Upper lobe of left lung (tissue), 6 donors: ENCODE measurements at places on chromosomes 2 and 18. TPM values are rescaled to one million over a fixed set of nuclear protein-coding genes. Genes with fewer than 3 reads are reported as not detected.

Gene CD226
- total RNA-seq: 26.5 TPM

Gene MROH2A
- total RNA-seq: not detected

Gene LRRC30
- not detected for total RNA-seq

Gene TRIM54
- total RNA-seq: not detected

Gene DQX1
- not detected for total RNA-seq

DNA sequence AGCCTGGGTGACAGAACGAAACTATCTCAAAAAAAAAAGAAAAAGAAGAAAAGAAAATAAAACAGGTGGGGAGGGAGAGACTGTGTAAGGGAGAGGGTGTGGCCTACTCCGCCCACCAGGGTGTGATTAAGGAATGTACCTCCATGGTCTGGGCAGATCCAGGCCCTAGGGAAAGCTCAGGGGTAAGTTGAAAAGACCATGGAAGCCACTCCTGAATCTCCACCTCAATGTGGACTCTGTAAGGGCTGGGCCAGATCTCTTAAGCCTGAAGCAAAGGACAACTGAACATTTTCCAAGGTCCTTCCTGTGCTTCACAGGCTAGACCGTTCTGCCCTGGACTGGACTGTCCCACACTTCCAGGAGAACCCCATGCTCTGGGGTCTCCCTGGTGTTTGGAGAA, 9.7 kb upstream of the ATG16L1 start:
- no peak for DNase-seq

GRCh38 chr2:236082061-236082460, 86.1 kb downstream of the GBX2 start:
- DNase-seq: no peak

GRCh38 chr2:2646433-2647051, 315.5 kb upstream of the MYT1L start:
- DNase-seq: no peak

DNA sequence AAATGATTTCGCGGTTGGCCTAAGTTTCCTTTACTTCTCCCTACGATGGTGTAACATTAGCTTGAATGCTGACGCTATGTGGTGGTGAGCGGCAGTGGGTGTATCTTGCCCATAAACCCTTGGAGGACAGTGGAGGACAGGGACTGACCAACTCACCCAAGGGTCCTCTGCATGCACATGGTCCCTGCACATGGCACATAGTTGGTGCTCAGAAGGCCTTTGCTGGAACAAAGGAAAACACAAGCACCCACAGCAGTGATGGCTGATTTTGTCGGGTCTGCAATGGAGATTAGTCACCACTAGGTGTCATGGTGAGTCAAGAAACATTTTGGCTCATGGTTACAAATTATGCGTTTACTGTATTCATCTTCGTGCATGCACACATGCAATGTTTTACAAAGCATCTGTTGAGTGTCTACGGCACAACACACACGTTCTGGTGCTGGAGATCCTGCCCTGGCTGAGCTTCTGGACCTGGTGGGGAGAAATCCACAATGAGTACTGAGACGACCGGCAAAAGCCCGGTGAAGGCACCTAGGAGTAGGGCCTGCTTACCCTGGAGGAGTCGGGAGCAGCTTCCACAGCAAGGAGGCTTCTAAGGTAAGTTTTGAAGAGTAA, 44.0 kb downstream of the PDCL3 start:
- DNase-seq: no peak

- no peak for DNase-seq
These were observed 54.6 kb upstream of the PHLPP1 start for GRCh38 chr18:62660691-62661090.

DNA sequence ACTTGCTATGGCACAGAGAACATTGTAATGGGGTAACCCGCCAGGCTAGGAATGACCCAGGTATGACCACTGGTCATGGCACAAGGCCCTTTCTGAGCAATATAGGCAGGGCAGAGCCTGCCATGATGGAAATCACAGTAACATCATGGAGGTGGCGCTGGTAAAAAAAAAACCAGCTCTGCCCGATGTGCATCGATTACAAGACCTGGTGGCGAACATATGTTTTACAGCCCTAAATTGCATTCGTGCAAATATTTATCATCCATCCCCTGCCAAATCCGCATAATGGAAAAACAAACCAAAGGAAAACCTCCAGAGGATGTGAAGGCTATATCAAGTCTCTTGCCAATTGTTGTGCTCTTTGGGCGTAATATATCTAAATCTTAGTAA, 60.6 kb downstream of the SEMA4F start:
- no peak for DNase-seq

- DNase-seq: peak; percentile 62
These were observed 45.3 kb downstream of the BIN1 start for GRCh38 chr2:127061375-127062273.

- peak; percentile 30 for DNase-seq
These were observed 9.0 kb downstream of the PRKAG3 start for GRCh38 chr2:218822622-218823021.

DNA sequence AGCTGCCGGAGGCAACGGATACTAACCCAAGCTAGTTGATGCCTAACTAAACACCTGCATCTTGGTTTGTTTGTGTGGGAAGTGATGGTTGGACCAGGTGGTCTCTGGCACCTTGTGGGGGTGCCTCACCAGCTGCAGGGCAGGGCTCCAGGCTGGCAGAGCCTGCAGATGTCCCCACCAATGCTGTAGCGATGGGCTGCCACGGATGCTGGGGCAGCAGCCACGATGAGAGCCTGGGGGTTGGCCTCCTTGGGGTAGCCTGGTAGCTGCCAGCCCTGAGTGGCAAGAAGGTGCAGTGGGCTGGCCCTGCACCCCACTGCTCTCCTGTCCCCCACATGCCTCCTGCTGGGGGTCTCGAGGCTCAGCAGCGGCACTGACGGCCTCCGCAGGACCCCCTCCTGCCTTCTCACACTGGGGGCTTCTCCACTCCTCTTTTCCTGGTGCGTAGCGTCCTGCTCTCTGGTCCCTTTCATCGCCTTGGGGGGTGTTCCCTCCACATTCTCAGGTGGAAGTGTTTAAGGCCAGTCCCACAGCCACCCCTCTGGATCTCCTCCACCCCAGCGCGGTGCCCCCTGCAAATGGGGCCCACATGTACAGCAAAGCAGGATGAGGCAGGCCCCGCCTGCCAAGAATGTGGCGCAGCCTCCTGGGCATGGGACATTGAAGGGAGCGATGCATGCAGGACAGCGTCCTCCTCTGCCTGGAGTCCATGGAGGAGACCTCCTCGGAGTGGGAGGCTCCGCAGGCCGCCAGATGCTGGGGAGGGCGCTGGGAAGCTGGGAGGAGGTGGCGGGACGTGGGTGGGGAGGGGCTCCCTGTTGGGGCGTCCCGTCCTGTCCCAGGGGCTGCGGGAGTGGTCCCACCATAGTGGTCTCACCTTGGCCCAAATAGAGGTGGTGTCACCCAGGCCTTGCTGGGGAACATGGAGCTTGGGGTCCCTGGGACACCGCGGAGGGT, 173.1 kb downstream of the ASB1 start:
- DNase-seq: no peak

DNA sequence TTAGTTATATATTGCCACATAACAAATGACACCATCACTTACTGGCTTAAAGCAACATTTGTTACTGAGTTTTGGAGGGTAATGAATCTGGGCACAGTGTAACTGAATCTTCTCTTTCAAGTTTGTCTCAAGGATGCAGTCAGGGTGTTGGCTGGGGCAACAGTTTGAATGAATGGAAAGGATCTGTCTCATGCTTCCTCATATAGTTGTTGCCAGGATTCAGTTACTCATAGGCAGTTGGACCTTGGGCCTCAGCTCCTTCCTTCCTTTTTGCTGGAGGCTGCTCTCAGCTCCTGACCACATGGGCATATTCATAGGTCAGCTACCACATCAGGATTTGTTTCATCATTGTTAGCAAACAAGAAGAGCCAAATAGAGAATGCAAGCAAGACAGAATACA, 466.1 kb upstream of the MC4R start:
- DNase-seq: no peak

DNA sequence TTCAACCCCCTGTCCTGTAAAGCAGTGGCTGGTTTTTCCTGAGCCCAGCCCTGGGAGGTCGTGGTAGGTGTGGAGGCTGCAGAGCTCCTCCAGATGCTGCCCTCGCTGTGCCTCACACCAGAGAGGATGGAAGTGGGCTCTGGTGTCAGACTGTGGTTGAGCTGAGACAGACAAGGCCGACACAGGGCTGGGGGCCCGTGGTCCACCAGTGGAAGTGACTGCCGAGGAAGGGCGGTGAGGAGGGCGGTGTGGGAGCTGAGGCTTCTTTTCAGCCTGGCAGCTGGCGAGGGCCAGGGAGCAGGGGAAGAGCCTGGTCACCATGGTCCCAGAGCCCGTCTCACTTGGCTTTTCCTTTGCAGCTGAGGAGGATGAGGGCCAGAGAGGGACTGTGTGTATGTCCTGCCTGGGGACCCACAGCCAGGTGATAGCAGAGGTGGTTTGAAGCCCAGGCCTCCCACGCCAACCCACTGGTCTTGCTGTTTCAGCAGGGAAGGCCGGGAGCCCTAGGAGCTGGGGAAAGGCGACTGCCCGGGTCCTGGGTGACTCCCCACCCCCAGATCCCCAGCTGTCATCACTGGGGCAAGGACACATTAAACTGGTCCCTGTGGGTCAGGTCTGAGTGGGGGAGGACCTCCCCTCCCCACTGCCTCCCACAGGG, 8.5 kb downstream of the SFTPB start:
- peak; percentile 79 for DNase-seq

DNA sequence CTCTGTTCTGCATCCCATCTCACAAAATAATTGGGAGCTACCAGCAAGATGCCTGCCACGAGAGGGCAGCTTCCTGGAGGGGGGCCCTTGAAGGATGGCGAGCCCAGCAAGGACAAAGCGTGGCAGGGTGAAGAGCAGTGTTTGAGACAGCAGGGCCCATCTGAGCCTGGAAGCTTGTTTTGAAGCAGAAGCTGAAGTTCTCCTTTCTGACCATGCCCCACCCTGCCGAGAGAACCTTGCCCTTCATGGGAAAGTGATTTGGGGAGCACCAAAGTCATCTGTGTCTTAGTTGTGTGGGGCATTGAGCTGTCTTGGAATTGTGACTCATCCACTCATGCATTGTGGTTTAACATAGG, 216.3 kb downstream of the BCL11A start:
- DNase-seq: no peak

DNA sequence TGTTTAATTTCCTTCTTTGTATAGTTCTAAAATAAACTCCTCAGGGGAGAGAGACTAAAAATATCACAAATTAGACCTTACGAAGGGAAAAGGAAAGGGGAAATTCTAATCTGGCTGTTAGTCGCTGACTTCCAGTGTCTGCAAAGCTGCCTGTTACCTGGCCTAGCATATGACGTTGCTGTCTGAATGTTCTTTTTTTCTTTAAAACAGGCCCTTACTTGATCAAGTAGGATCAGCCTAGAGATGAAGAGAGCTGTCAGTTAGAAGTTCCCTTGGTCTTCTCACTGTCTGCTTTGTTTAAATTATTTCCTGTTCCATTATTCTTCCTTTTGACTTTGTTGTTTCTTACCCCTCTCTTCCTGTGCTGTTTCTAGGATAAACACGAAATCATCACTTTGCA, 11.2 kb downstream of the NCK2 start:
- DNase-seq: no peak

DNA sequence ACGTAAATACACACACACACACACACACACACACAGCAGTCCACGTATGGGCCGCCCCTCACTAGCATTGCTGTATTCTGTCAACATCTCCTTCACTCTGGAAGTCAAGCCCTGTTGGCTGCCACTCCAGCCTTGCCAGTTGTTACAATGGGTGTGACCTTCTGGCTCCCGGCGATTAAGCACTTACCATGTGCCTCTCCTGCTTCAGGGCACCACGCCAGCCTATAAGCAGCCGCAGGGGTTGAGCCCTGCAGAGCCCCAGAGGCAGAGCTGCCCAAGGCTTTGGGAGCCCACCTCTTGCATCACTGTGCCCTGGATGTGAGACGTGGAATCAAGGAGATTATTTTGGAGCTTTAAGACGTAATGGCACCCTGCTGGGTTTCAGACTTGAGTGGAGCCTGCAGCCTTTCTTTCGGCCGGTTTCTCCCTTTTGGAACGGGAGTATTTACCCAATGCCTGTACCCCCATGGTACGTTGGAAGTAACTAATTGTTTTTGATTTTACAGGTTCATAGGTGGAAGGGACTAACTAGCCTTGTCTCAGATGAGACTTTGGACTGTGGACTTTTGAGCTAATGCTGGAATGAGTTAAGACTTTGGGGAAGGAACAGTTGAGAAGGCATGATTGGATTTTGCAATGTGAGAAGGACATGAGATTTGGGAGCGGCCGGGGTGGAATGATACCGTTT, 54.5 kb upstream of the ROCK2 start:
- DNase-seq: no peak

- no peak for DNase-seq
These were observed 65.7 kb upstream of the CHMP1B start for GRCh38 chr18:11785444-11786055.

GRCh38 chr2:30800159-30800558, 7.1 kb downstream of the CAPN13 start:
- DNase-seq: no peak

GRCh38 chr2:167937403-167937802, 310.0 kb downstream of the STK39 start:
- DNase-seq: no peak

DNA sequence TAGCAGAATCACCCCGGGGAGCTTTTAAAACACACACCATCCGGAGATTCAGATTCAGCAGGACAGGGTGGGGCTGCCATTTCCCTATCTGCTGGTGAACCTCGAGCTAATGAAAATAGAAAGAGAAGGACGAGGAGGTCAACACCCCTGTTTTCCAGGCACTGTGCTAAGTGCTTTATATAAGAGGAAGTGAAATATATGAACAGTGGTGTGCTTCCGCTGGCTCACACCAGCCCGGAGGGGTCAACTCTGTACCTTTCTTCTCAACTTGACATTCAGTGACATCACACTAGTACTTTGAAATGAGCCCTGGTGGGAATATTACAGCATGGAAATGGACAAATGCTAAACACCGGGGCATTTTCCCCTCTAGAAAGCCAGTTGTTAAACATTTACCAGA, 108.3 kb upstream of the LTBP1 start:
- DNase-seq: no peak

- DNase-seq: no peak
These were observed 12.5 kb downstream of the RASGRP3 start for GRCh38 chr2:33488715-33489540.

DNA sequence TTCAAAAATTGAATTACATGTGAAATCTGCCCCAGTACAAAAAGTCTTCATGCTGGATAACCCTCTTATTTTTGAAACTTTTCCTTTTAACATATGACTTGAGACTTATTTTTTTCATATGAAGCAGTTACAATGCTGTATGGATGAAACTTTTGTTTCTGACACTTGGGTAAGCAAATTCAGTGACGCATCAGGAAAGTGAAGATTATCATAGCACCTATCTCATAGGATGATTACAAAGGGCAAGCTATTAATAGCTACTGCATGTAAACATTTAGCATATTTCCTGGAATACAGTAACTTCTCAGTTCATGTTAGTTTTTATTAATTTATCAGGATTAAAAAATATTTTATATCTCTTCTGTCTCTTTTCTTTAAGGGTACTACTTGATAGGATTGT, 1109.2 kb downstream of the LRP1B start:
- DNase-seq: no peak
